MV-4-11 (cell line): ENCODE measurements at places on chromosomes 1 and 21.

- DNase-seq = no peak
These were observed 29.6 kb upstream of the CPLANE2 start for GRCh38 chr1:16266411-16267118.

GRCh38 chr1:170618421-170618820, 45.5 kb upstream of the PRRX1 start:
- no peak for DNase-seq

- DNase-seq = no peak
These were observed 443.1 kb upstream of the DAB1 start for GRCh38 chr1:57866998-57867397.

- DNase-seq = no peak
These were observed 143.0 kb downstream of the ELAVL4 start for GRCh38 chr1:50251702-50252101.

GRCh38 chr21:39661121-39661520, 48.4 kb downstream of the B3GALT5 start:
- no peak for DNase-seq

DNA sequence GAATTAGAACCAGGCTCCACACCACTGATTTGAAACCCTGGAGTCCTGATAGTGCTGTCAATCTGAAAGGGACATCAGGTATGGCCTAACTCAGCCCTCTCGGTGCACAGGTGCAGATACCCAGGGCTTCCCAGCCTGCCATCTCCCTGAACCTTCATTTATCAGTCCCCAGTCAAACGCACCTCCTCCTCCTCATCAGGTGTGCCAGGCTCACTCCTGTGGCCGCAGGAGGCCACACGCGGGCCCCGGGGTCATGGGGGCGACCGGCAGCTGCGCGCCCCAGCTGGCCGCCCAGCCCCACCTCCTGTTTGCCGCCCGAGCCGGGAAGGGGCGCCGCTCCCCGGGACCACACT, 572 bp downstream of the FUCA1 start:
- no peak for DNase-seq

GRCh38 chr1:181429462-181429861, 53.9 kb upstream of the CACNA1E start:
- no peak for DNase-seq

DNA sequence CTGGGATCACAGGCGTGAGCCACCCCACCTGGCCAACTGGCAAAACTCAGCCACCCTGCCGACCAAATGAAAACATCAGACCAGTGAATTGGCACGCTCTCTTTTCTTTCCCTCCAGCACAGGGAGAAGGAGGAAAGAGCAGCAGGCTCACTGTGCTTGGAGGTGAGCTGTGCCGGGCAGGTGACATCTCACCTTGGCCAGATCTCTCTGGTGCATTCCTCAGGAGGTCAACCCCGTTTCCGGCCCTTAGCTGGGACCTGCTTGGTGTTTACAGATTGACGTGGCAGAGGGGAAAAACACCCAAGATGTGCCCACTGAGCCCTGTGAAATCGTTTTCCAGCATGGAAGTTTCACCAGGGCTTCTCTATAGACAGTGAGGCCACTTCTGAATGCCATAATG, 45.1 kb downstream of the TMEM51 start:
- no peak for DNase-seq

GRCh38 chr1:175217721-175218531, 25.4 kb upstream of the KIAA0040 start:
- no peak for DNase-seq

- no peak for DNase-seq
These were observed 6.8 kb upstream of the SLAMF1 start for GRCh38 chr1:160653620-160654016.

- no peak for DNase-seq
These were observed 709.4 kb downstream of the MRPL39 start for GRCh38 chr21:24897883-24898282.

DNA sequence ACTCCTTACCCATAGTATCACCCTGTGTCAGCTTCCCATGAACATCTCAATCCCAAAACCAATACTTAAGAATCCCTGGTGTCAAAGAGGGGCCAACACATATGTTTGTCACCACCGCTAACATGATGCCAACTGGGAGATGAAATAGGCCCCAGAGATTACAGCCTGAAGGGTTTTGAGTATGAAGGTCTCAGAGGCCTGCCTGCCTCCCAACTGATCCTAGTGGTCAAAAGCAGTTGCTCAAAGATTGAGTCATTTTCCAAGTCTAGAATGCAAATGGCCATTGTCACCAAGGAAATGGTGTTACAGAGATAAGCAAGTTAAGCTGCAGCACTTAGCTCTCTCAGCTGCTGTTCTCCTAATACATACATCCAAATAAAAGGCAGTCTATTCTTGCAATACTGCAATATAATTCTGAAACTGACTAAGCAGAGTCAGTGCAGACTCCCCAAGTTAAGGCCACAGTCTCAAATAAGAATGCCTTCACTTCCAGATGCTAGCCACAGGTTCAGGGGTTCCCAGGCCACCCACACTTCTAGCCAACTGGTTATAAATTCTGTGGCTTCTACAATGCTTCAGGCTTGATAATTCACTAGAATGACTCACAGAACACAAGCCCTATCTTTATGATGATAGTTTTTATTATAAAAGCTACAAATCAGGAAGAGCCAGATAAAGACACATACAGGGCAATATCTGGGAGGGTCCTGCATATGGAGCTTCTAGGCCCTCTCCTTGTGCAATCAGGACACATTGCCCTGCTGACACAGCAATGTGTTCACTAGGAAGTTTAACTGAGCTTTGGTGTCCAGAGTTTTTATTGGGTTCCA, 18.7 kb downstream of the DUSP10 start:
- DNase-seq = peak; percentile 71

- DNase-seq = peak; percentile 12
These were observed 24.4 kb downstream of the RCAN3 start for GRCh38 chr1:24526940-24527542.

DNA sequence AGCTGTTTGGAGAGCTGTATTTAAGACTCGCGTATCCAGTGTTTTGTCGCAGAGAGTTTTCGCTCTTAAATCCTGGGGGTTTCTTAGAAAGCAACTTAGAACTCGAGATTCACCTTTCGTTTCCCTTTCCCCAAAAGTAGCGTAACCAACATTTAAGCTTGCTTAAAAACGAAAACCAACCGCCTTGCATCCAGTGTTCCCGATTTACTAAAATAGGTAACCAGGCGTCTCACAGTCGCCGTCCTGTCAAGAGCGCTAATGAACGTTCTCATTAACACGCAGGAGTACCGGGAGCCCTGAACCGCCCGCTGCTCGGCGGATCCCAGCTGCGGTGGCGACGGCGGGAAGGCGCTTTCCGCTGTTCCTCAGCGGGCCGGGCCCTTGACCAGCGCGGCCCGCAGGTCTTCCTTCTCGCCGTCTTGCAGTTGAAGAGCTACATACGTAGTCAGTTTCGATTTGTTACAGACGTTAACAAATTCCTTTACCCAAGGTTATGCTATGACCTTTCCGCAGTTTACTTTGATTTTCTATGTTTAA, 1.9 kb downstream of the OLIG1 start:
- peak; percentile 22 for DNase-seq

DNA sequence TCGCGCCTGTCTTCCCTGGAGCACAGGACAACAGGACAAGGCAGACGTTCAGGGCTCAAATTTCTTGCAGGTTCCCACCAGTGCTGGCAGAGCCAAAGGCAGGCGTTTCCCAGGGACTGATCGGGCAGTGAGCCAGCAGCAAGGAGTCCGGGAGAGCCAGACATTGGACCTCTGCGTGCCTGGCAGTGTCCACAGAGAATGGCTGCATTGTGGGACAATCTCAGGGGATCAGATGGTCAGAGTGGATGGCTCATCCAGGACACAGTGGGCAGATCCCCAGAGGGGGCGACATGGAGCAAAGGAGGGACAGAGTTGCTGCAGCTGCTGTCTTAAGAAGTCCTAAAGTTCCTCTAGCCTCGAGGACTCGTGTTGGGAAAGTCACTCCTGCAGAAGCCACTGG, 4.6 kb downstream of the TMEM63A start:
- DNase-seq = peak; percentile 24

GRCh38 chr1:213122514-213122929, 71.5 kb downstream of the RPS6KC1 start:
- DNase-seq = peak; percentile 23

DNA sequence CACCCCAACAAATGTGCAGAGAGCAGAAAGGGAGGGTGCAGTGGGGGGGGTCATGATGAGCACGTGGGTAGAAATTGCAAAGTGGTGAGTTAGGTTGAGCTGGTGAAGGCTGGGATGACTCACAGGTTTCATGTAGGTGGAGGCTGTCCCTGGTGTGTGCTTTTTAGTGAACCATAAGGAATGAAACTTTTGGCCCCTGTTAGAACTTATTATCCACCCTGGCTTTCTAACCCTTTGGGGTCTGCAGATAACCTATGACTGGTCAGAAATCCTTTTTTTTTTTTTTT, 46.9 kb downstream of the DOP1B start:
- no peak for DNase-seq

DNA sequence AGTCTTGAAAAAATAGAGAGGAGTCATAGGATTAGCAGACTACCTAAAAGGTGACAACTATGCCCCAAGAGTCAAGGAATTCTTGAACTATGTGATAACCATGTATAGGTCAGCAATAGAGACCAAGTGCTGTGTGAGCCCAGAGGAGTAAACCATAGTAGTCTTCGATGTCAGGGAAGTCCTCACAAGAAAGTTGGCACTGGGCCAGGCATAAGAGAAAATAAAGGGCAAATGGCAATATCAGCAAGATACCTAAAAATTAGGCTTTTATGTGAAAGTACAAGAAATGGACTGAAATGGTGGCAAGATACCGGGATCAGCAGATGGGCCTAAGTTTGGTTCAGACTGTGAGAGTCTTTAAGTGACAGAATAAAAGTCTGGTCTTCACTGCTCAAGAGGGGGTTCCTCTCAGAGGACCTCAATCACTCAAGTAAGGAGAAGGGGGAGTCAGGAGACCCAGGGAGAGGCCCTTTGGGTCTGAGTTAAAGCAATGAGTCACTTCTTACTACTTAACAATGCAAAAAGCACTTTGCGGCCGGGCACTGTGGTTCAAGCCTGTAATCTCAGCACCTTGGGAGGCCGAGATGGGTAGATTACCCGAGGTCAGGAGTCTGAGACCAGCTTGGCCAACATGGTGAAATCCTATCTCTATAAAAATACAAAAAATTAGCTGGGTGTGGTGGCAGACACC, 95.0 kb downstream of the TEX35 start:
- peak; percentile 83 for DNase-seq

DNA sequence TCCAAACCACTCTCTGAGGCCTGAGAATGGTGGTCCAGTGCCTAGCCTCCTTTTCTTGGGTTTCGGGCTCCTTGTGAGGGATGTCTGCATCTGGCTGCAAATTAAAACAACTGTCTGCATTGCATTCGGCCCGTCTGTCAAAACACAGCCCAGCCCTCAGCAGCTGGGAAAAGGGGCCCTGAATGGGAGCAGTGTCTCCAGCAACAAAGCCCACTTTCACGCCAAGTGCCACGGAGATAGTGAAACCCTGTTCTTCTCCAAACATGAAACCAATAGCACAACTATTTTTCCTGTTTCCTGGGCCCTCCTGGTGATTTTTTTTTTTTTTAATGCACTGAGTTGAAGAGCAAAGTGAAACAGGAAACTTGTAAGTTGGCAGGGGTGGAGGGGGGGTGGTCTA, 138.4 kb downstream of the PLXNA2 start:
- DNase-seq = no peak

- peak; percentile 92 for DNase-seq
These were observed 5.3 kb upstream of the ADAMTS5 start for GRCh38 chr21:26972192-26972591.

- DNase-seq = no peak
These were observed 54.7 kb downstream of the SLC37A1 start for GRCh38 chr21:42568376-42568775.

DNA sequence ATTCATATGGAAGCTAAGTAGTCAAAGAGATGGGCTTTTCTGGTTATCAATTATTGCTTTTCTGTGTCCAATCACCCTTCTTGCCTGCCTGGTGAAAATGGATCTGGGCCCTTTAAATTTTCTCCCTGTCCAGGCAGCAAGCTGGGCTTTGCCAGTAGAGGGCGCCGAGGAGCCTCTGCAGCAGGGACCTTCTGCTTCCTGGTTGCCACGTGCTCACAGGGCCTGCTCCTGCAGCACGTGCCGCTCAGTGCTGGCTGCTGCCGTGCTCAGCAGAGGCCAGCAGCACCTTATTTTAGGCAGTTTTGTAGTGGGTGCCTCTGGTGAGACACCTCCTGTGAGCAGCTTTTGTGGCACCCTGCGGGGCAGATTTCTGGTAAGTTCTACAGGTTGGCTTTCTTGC, 4.0 kb downstream of the ACTL8 start:
- peak; percentile 18 for DNase-seq

- DNase-seq = peak; percentile 50
These were observed 2.3 kb downstream of the DENND4B start for GRCh38 chr1:153944005-153944826.

GRCh38 chr1:2412395-2412772, at the start of gene PEX10:
Gene PEX10, minus strand, starts transcription at chr1:2412564. Its CDS starts 62 bp downstream, at chr1:2412502.
- peak; percentile 91 for DNase-seq

GRCh38 chr1:203269654-203270020, 35.7 kb upstream of the BTG2 start:
- DNase-seq = peak; percentile 15

DNA sequence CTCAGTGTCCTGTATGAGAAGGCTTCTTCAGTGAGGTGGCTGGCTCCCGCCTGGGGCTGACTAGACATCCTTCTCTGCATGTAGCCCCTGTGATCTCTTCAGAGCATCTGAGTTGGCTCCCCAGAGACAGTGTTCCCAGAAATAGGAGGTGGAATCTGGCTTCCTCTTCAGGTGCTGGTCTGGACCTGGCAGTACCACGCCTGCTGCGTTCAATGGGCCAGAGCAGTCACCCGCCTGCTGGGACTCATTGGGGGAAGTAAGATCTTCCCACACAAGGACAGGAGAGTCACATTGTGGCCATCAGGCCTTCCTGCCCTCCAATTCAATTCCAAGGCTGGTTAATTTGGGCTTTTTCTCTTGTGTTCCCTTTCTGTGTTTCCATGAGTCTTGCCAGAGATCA, 51.0 kb downstream of the ADARB1 start:
- no peak for DNase-seq

DNA sequence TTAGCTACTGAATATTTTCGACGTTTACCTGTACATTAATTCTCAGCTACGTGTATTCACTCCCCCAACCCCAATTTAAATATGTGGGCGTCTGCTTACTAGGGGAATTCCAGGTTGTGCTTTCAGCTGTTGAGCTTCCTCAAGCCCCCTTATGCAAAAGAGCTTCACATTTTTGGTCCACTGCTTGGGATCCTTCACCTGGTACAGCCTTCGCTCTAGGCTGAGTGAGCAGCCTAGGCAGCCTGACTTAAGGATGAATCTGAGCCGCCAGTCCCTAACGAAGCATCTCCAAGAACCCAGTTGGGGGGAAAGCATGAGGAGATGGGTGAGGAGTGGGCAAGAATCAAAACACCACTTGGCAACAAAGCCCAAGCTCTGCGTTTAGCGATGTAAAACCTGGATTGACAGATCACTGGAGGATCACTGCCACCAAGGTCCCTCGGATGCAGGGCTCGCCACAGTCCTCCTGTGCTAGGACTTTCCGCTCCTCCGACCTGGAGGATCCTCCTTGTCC, 674 bp downstream of the BCL10 start:
- no peak for DNase-seq
